Ascending aorta (tissue), 2 donors: ENCODE measurements at places on chromosomes 7 and 10.
A peak's percentile ranks its signal among the peaks of the same experiment; 100 is the strongest.

- DNase-seq, result no peak
These were observed 172.4 kb downstream of the ARHGAP12 start for GRCh38 chr10:31756101-31756728.

DNA sequence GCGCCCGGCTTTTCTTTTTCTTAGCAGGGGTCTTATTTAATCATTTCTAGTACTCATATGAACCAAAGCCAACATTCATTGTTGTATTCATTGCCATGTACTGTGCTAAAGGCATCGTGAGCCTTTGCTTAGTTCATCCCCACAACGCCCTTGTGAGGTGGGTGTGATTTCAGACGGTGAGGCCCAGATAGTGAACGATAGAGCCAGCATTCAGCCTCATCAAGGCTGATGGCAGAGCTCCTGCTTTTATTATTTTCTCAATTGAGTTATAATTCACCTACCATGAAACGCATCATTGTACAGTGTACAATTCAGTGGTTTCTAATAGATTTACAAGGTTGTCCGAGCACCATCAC is 50.1 kb downstream of the HK1 start:
- DNase-seq, result no peak

- no peak for DNase-seq
These were observed 8.7 kb downstream of the ECD start for GRCh38 chr10:73159038-73159648.

- no peak for DNase-seq
These were observed 166.9 kb downstream of the SNX10 start for GRCh38 chr7:26458466-26459145.

DNA sequence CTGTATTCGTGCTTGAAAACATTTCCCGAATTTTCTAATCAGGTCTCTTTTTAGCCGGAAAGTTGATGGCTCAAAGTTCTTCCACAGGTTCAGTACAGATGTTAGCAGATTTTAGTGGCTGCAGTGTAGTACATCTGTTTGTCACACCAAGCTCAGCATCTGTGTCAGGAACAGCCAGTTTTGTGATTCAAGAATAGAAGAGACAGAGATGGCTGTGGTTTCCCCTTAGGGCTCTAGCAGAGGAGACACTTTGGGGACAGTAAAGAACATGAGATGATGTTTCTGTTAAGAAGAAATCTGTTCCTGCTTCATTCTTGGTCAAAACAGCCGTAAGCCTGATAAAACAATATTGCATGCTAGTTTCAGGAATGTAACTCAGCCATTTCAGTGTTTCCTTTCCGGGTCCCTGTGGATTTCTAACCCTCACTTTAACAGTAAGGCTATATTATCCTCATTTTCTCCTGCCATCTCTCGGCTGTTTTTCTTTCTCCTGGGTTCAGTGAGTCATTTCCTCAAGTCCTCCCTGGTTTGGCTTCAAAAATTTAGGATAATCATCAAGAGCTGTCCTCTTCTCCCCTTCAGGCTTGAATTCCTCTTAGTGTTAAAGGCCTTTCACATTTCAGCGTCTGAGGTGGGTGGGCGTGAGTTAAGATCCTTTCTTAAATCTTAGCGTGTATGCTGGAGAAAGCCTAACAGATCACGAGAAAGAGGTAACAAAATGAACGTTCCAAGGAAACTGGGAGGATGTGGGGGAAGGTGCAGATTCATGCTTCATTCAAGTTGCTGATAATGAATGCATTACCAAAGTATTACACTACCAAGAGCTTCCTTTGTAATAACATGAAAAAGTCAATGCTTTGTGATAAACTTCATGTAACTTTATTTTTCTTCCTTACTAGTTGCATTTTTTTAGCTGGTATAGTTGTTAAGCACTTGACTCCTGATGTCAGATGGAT is 37.1 kb upstream of the BICC1 start:
- DNase-seq, result no peak

GRCh38 chr10:10677479-10677878 is 340.2 kb upstream of the CELF2 start:
- DNase-seq, result peak; percentile 66

GRCh38 chr10:24008164-24009091 is 200.5 kb upstream of the KIAA1217 start:
- DNase-seq, result no peak

- no peak for DNase-seq
These were observed 185.5 kb downstream of the ZNF365 start for GRCh38 chr10:62559481-62560200.

- no peak for DNase-seq
These were observed 73.7 kb upstream of the ABCB5 start for GRCh38 chr7:20541608-20542349.

GRCh38 chr7:106101726-106102125 is 10.4 kb downstream of the SYPL1 start:
- DNase-seq, result no peak

GRCh38 chr7:156665101-156665500 is 24.5 kb downstream of the RNF32 start:
- no peak for DNase-seq

- no peak for DNase-seq
These were observed 25.6 kb downstream of the PRF1 start for GRCh38 chr10:70576803-70577517.

GRCh38 chr7:68787566-68787965 is 810.7 kb upstream of the AUTS2 start:
- DNase-seq, result no peak

GRCh38 chr10:28411648-28412047 is 108.8 kb upstream of the MPP7 start:
- DNase-seq, result no peak

GRCh38 chr10:17061418-17061817 is 68.2 kb downstream of the CUBN start:
- DNase-seq, result no peak

- peak; percentile 62 for DNase-seq
These were observed 5.8 kb downstream of the UNC5B start for GRCh38 chr10:71218046-71218650.

- DNase-seq, result no peak
These were observed 40.1 kb upstream of the AKR1C2 start for GRCh38 chr10:5043716-5044115.

DNA sequence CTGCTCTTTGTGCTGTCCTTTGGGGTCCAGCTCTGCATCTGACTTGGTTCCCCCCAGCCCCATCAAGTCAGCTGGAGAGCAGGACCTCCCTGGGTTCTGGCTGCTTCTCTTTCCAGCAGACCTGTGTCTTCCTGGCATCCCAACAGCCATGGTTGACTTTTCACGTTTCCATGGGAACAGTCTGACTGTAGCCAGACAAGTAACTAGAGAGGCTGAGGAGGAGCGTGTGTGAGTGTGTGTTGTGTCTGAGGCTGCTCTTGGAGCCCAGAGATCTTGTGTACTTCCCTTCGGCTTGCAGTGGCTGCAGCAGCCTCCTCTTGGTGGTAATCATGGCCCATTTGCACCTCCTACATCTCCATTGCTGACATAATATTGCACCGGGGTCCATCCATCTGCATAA is 332.0 kb downstream of the RPS24 start:
- no peak for DNase-seq

GRCh38 chr10:129608653-129609052 is 141.6 kb downstream of the MGMT start:
- no peak for DNase-seq

DNA sequence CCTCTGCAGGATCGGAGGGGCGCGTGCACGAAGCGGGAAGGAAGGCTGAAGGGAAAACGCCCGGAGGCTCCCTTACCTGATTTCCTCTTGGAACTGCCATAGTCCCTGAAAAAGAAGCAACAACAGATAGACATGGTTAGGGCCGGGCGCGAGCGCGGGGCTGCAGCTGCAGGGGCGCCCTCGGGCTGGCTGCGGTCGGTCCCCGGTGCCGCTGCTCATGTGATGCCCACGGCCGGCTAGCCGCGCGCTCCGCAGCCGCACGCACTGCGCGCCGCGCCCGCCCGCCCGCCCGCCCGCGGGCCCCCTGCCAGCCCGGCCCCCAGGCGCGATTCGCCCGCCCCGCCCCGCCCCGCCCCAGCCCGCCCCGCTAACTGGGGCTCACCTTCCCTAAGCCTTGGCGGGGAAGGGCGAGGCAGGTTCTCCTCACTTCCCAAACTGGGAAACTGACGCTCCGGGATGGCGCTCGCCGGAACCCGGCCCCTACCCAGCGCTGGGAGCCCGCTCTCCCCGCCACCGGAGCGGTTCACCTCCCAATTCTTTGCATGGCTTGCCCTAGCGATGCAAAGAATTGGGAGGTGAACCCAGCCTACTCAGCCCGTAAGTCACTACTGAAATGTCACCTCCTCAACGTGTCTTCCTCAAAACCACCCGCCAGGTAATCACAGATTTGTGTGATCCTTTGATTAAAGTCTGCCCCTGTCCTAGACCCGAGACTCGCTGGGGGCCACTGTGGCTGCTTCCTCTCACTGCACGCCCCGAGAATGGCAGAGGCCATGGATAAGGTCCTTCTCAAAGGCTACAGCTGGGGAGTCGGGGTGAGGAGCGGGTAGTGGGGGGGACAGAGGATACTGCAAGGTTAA is 162.2 kb downstream of the SH3PXD2A start:
- DNase-seq, result no peak

DNA sequence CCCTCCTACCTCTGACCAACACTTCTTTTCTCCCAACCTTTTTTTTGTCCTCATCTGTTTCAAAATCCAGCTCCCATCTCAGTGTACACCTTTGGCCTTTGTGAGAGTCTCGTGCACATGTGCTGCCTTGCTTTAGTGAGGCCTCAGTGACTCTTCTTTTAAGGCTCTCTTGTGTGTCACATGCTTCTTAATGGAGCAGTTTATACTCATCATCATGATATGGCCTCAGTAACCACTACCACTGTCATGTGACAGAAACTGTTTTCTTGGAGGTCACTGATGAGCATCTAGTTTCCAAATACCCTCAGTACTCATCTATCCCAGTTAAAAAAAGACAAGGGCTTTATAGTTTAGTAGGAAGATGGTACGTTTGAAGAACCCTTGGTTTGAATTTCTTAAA is 8.1 kb upstream of the ARHGAP22 start:
- DNase-seq, result no peak

DNA sequence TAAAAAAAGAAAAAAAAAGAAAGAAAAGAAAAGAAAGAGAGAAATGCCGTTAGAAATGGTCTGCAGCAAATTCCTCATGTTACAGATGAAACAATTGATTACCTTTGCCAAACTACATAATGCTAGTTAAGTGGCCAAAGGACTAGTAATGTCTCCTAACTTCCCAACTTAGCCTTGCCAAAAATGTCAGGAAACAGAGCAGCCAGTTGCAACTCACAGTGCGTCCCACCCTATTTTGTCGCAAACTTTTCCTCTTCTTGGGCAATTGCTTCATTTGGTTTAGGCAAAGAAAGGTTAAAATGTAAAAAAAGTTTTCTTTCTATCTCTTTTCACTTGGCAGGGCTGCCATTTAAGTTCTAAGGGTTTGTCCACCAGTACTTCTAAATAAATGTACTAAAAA is 53.1 kb downstream of the APBB1IP start:
- DNase-seq, result no peak

DNA sequence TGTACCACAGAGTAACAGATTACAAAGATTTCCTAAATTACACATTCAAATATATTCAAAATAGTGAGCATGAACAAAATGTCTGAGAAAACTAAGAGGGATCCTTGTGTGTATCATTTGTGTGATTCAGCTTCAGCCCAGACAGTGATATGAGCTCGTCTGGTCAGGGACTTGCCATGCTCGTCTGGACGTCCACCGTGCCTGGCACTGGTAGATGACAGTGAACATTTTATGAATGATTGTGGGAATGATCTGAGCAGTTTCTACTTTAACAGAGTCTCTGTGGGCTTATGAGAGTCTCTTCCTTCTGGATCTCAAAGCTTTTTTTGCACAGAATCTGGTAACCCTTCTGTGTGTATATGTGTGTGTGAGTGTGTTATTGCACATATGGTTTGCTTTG is 34.2 kb upstream of the ANKRD2 start:
- no peak for DNase-seq

- no peak for DNase-seq
These were observed 244.2 kb upstream of the PLXDC2 start for GRCh38 chr10:19572056-19572455.

- DNase-seq, result no peak
These were observed 18.6 kb upstream of the SMO start for GRCh38 chr7:129169686-129170440.

DNA sequence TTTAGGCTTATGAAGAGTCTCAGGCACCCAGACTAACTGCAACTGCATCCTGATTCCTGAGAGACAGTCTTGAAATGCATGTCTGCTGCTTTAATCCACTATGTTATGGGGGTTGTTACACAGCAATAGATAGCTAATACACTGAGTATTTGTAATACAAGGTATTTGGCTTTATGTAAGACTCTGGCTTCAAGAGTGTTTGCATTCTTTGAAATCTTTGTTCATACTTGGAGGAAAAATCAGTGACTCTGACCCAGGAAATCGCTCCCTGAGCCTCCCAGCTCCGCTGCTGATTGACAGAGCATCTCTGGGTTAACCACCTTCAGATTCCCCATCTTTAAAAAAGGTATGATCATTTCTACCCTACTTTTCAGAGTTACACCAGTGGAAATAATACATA is 133.9 kb downstream of the MTPAP start:
- no peak for DNase-seq

DNA sequence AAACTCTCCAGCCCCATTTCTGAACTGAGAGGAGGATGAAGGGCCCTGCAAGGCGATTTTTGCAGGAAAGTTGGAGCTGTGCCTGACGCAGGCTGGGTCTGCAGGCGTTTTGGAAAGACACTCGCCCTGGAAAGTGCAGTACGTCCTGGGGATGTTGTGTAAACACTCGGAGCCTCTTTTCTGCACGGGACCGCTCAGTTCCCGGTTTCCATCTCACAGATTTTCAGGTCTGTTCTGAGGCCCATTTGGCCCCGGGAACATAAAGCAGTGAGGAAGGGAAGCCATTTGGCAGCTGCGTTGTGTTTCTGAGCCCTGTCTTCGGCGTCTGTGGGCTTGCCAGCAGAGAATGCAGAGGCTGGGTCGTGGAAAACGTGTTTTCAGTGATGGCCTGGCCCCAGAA is 655.0 kb upstream of the MGMT start:
- no peak for DNase-seq

- no peak for DNase-seq
These were observed 146.9 kb upstream of the ANK3 start for GRCh38 chr10:60536529-60537114.

GRCh38 chr10:3107426-3107961 is 40.1 kb downstream of the PFKP start:
- peak; percentile 84 for DNase-seq

- no peak for DNase-seq
These were observed 87.1 kb downstream of the SRI start for GRCh38 chr7:88132725-88133124.

- DNase-seq, result no peak
These were observed 1196.9 kb downstream of the SORCS3 start for GRCh38 chr10:105837951-105838350.

- DNase-seq, result no peak
These were observed 20.6 kb downstream of the ADK start for GRCh38 chr10:74171625-74172024.
